ENCODE measurements at places on chromosomes 16 and 17.

GRCh38 chr17:45146890-45147580, 1.2 kb upstream of the HEXIM1 start:
- no peak for DNase-seq

GRCh38 chr16:2811703-2812471, 5.2 kb upstream of the PRSS21 start:
- no peak for DNase-seq

GRCh38 chr16:70250748-70251628, 752 bp downstream of the EXOSC6 start:
- no peak for DNase-seq

- DNase-seq: no peak
Observed at GRCh38 chr17:379531-380465, 27.2 kb upstream of the RPH3AL start.

GRCh38 chr17:44557651-44558285, 484 bp downstream of the FZD2 start:
- DNase-seq: peak; percentile 36

- DNase-seq: no peak
Observed at GRCh38 chr16:70611224-70611598, 35.1 kb upstream of the IL34 start.

- DNase-seq: no peak
Observed at GRCh38 chr16:19660432-19660831, 57.6 kb downstream of the KNOP1 start.

GRCh38 chr16:22670551-22671041, 143.4 kb upstream of the HS3ST2 start:
- DNase-seq: no peak

- DNase-seq: no peak
Observed at GRCh38 chr16:25007284-25007984, 7.7 kb downstream of the ARHGAP17 start.

- no peak for DNase-seq
Observed at GRCh38 chr16:54987081-54987480, 56.4 kb downstream of the IRX5 start.

GRCh38 chr16:88784074-88784855, 755 bp downstream of the PIEZO1 start:
- DNase-seq: peak; percentile 41

GRCh38 chr16:65176603-65177002, 54.7 kb upstream of the CDH11 start:
- DNase-seq: no peak

DNA sequence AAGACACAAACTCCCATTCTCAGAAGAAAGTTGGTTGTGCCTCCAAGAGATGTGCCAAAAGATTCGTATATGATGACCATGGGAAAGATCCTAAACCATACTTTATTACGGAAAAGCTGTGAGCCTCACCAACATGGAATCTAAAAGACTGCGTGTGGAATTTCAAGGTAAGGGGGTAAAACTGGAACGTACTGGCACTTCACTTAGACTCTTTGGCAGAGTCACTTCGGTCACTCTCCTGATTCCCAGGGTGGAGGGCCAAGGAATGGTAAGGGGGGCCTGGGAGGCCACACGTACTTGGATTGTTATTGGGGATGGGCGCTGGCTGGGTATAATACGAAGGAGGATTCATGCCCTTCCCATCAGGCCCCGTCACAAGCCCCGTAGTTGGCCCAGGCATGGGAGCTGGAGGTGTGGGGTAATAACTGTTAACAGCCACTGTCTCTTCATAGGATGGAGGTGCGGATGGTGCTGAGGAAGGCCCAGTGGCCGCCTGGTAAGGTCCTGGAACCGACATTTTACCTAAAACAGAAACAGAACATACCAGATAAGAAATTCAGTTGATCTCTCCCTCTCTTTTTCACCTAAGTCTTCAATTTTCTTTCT, 30.4 kb downstream of the LITAF start:
- no peak for DNase-seq

- DNase-seq: no peak
Observed at GRCh38 chr17:29610395-29610794, 12.3 kb downstream of the CORO6 start.

DNA sequence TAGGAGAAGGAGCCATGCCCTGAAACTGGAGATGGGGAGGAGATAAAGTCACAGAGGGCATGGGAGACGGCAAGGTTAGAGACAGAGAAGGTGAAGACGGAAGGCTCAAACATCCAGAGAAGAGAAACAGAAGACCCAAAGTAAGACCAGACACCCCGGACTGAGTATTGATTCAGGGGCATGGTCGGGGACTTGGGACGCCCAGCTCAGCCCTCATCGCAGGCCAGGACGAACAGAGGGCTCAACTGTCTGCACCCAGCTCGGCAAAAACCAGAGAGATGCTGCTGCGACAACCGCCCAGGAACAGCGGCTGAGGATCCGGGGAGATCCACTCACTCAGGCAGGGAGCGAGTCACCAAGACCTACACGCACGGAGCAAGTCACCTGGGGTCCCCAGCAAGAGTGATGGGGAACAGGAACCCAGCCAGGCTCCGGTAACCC, 999 bp downstream of the XYLT1 start:
- DNase-seq: peak; percentile 23

DNA sequence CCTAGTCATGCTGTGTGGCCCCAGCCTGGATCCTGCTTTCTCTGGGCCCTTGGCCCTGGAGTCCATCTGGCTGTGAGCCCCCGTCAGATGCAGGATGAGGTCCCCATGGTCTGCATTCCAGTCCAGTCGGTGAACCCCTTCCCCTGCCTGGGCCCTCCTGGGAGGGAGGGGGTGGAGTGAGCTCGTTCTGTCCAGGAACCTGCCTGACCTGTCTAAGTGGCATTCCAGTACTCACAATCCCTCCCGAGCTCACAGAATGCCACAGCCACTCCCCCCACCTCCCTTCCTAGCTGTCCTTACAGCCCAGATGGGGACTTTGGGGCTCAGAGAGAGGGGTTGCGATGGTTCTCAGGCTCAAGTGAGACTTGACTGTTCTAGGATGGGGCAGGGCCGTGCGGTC, 15.5 kb downstream of the SPNS2 start:
- DNase-seq: no peak

- DNase-seq: no peak
Observed at GRCh38 chr16:27385398-27385797, 16.6 kb upstream of the IL21R start.

GRCh38 chr17:47618410-47618809, 31.3 kb upstream of the KPNB1 start:
- no peak for DNase-seq

GRCh38 chr17:1607971-1608320, 20.7 kb downstream of the SLC43A2 start:
- DNase-seq: no peak

DNA sequence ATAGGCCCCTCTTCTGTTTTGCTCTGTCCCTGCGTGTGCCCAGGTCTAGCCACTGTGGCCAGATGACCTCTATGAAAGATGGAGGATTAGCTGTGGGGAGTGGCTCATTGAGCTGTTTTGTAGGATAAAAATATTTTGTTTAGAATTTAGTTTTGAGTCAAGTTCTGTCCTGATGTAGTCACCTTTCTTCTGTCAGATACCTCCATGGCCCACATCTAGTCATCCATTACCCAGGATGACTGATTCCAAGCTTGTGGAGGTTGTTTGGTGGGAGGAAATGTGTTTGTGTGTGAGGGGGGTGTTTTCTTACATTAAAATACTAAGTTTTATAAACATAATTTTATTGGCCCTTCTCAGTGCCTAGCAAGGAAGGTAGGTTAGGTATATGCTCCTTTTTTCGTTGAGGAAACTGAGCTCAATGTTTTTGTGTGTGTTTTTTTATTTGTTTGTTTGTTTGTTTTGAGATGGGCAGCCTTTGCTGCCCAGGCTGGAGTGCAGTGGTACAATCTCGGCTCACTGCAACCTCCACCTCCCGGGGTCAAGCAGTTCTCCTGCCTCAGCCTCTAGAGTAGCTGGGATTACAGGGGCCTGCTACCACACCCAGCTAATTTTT, 16.3 kb downstream of the SNX11 start:
- DNase-seq: no peak

GRCh38 chr16:89230255-89230654, 12.8 kb downstream of the ZNF778 start:
- no peak for DNase-seq

GRCh38 chr16:28558456-28558855, 4.7 kb downstream of the SGF29 start:
- no peak for DNase-seq

- no peak for DNase-seq
Observed at GRCh38 chr16:4206680-4207079, 35.2 kb downstream of the SRL start.

GRCh38 chr17:80887639-80888175, 103.9 kb upstream of the CHMP6 start:
- DNase-seq: no peak

- no peak for DNase-seq
Observed at GRCh38 chr17:40283662-40284061, 4.0 kb upstream of the CDC6 start.

- no peak for DNase-seq
Observed at GRCh38 chr16:56163938-56164337, 27.4 kb upstream of the GNAO1 start.

GRCh38 chr16:85141491-85142128, 29.3 kb upstream of the CIBAR2 start:
- no peak for DNase-seq

- no peak for DNase-seq
Observed at GRCh38 chr17:7878234-7878633, 10.4 kb upstream of the CHD3 start.

- no peak for DNase-seq
Observed at GRCh38 chr16:51540259-51540658, 389.2 kb upstream of the SALL1 start.

DNA sequence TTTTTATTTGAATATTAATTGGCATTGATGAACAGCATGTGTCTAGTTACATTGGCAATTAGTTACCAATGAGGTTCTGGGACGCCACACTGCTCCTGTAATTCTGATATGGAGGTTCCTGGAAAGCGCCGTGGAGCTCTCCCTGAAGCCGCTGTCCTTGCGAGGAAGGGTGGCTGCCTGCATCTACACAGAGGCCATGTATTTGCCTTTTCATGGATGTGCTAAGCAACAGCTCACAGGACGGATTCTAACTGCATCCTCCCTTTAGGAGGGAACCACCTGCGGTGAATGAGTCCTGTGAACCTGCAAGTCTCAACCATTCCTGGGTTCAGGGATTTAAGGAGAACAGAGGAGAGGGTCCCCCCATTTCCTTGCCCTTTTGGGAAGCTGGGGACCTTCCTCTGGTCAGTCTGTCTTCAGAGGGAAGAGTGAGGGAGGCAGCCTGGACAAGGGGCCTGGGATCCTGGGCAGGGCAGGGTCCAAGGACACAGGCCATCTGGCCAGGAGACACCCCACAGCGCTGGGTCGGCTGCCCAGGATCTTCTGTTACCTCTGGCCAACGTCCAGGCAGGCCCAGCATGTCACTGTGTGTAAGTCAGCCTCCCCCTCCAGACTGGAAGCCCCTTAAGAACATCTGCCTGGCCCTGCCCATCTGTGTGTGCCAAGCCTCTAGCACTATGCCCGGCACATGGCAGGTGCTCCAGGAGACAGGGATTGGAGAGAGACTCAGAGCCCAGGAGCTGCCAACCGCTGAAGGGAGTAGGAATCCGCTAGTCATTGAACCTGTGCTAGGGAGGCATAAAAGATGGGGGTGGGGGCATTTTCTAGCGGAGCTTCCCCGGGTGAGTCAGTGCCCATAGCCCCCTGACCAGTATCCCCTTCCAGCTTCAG, 314.1 kb upstream of the TNRC6C start:
- DNase-seq: no peak

GRCh38 chr17:35214631-35215273, 20.6 kb upstream of the SLC35G3 start:
- DNase-seq: peak; percentile 62

- DNase-seq: no peak
Observed at GRCh38 chr16:53775106-53775820, 71.3 kb downstream of the FTO start.

- no peak for DNase-seq
Observed at GRCh38 chr16:17283016-17283415, 187.7 kb downstream of the XYLT1 start.

DNA sequence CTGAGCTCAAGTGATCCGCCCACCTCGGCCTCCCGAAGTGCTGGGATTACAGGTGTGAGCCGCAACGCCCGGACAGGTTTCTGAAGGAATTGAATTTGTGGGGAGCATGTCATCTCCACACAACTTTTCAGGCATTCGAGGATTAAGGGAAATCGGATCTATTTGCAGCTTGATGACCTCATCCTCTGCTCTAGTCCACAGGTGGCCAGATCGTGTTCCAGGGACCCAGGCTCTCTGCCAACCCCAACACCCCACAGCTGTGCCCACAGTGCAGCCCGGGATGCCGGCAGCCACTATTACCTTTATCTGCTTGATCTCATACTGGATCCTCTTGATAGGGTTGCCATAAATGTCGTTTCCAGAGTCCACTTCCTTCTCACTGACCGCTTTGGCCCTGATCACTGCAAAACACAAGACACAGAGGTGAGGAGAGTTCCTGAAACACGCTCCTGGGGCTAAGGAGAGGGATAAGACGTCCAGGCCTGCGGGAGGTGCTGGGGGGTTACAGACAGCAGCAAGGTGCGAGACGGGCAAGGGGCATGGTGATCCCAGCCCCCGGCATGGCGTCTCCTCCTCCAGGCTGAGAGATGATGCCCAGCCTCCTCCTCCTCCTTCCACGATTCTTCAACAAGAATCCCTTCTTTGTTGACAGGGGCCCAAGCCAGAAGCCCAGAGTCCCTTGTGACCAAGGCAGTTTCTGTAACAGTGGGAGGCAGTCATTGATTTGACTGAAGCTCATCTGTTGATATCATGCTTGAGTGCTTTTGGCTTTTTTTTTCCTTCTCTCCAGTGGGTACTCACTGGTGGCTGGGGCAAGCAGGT, 29.3 kb downstream of the CEP295NL start:
- no peak for DNase-seq

DNA sequence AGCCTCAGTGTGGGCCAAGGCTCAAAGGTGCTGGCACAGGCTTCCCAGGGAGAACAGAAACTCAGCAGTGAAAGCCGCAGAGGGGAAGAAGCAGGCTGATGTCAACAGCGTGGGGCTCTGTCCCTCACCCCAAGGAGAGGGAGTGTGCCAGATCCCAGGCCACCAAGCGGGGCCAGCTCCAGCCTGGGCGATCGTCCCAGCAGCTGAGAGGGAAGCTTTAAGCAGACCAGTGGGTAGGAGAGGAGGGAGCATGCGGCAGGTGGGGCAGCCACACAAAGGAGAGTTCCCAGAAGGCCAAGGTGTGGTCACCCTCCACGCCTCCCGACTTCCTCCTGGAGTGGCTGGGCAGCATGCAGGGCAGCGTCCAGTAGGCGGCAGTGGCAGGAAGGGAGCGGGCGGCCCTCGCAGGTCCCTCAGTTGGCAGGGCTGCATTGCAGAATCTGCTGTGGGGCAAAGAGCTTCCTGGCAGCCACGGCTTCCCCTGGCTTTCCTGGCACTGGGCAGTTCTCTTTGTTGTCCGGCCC, 6.0 kb downstream of the SYNGR2 start:
- no peak for DNase-seq

- no peak for DNase-seq
Observed at GRCh38 chr17:43384476-43384862, 14.3 kb upstream of the ARL4D start.

GRCh38 chr17:77274096-77274845, 133.5 kb downstream of the SEC14L1 start:
- no peak for DNase-seq

- no peak for DNase-seq
Observed at GRCh38 chr17:64978138-64978537, 58.9 kb upstream of the LRRC37A3 start.

GRCh38 chr17:56675876-56676660, 82.6 kb downstream of the NOG start:
- DNase-seq: no peak
